ENCODE measurements at places on chromosomes 1 and 21.
A peak's percentile ranks its signal among the peaks of the same experiment; 100 is the strongest.

GRCh38 chr1:63980740-63981407 lies 207.1 kb downstream of the ROR1 start:
- no peak for DNase-seq

DNA sequence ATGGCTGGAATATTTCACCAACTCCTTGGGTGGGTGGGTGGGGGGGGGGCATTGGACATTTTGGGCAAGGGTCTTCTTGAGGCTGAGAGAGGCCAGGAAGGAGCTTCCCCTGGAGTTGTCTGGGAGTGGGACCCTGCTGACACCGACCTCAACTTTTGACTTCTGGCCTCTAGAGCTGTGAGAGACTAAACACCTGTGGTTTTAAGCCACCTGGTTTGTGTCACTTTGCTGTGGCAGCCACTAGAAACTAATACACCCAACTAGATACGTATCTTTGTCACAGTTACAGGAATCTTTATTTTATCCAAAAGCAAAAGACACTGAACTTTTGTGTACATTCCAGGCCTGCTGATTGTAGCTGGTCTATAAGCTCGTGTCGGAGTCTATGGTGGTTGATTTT lies 9.9 kb upstream of the RIPK4 start:
- DNase-seq: no peak

DNA sequence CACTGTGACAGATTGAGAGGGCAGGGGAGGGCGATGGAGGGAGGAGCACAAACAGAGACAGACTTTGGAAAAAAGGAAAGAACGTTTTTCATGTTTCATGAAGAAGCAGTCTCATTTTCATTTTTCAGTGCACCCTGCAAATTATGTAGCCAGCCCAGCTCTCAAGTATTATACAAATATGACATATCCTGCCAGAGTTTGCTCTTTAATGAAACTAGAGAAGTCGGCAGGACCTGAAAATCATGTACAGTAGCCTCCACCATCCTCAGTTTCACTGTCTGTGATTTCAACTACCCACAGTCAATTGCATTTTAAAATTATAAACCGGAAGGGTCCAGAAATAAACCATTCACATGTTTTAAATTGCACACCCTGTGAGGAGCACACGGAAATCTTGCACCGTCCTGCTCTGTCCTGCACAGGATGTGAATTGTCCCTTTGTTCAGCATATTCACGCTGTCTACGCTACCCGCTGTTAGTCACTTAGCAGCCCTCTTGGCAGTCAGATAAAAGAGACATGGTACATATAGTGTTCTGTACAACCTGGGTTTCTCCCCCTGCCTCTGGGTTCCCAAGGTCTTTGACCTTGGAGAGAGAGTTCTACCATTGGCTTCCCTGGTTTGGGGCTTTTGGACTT lies 13.6 kb upstream of the ADARB1 start:
- DNase-seq: no peak

- DNase-seq: no peak
Observed at GRCh38 chr1:154886281-154887015, 16.4 kb upstream of the KCNN3 start.

DNA sequence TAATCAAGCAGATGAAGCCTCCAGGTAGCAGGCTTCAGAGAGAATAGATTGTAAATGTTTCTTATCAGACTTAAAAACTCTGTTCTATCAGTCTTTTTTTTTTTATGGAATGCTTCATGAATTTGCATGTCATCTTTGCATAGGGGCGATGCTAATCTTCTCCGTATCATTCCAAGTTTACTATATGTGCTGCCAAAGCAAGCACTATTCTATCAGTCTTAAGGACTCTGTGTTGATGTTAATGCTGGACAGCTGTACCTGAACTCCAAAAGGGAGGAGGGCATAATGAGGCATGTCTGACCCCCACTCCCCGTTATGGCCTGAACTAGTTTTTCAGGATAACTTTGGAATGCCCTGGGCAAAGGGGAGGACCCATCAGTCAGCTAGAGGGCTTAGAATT lies 66.8 kb upstream of the PRRC2C start:
- DNase-seq: no peak

DNA sequence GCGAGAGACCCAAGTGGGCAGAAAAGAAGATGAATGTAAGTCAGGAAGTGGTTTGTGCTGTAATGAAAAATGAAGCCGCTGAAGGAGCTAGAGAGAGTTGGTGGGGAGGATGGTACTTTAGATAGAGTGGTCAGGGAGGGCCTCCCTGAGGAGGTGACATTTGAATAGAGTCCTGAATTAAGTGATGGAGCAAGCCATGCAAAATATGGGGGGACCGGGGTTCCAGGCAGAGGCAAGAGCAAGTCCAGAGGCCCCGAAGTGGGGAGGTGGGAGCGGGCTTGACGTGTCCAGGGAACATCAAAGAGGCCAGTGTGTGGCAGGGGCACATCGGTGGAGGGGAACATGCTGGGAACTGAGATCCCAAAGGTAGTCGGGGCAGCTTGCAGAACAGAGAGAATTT lies 43.1 kb downstream of the OPRD1 start:
- no peak for DNase-seq

DNA sequence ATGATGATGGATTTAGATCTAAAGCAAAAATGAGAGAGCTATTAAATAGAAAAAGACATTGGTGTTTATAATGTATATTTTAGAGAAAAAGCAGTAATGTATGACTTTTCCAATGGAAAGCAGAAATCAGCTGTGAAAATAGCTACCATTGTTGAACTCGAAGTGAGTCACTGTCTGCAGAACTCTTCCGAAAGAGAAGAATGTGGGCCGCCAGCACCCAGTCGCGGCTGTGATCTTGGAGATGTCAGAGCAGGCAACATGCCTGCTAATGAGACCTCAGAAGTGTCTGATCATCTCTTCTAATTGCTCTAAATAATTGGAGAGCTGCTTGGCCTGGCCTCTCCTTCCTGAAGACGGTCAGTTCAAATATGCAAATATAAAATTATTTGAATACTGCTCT lies 333.6 kb upstream of the RUNX1 start:
- no peak for DNase-seq

DNA sequence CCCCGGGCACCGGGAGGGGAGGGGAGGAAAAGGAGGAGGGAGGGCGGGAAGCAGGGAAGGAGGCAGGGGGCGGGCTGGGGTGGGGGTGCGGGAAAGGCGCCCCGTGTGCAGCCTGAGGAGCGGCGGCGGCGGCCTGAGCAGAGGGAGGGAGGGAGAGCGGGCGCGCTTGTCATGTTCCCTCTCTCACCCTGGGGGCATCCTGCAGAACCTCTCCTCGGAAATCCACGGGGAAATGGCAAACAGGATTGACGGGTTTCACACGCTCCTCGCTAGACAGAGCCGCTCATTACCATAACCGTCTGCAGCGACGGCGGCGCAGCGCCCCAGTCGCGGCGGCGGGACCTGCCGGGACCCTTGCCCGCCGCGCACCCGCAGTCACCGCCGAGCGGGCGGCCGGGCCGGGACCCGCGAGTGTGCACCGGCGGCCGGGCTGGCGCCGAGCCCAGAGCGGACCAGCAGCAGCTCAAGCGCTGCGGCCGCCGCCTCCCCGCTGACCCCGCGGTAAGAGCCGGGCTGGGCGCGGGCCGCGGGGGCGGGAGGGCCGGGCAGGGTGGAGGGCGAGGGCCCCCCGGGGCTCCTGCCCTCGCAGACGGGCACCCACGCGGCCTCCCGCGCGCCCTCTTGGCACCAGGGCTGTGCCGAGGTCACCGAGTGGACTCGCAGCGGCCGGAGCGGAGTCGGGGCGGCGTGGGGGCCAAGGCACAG lies at the start of gene SERTAD4:
TSS of gene SERTAD4 (plus strand) at position 286 of the 705 bp plus-strand sequence. CDS start 5,165 bp downstream, outside the sequence.
- no peak for DNase-seq

- DNase-seq: peak; percentile 42
Observed at GRCh38 chr1:97834899-97835298, 85.9 kb downstream of the DPYD start.

DNA sequence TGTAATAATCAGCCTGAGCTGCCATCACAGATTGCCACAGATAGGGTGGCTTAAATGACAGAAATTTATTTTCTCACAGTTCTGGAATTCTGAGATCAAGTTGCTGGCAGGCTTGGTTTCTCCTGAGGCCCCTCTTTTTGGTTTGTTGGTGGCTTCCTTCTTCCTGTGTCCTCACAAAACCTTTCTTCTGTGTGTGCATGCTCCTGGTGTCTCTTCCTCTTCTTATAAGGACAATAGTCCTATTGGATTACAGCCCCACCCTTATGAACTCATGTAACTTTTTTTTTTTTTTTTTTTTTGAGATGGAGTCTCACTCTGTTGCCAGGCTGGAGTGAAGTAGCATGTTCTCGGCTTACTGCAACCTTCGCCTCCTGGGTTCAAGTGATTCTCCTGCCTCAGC lies 41.0 kb upstream of the F3 start:
- DNase-seq: no peak

- DNase-seq: no peak
Observed at GRCh38 chr1:119656410-119656955, 8.4 kb upstream of the ZNF697 start.

- DNase-seq: no peak
Observed at GRCh38 chr1:220991506-220991905, 112.3 kb downstream of the HLX start.

GRCh38 chr1:176241385-176242015 lies 34.4 kb upstream of the COP1 start:
- DNase-seq: no peak

- no peak for DNase-seq
Observed at GRCh38 chr1:35888255-35888654, 5.2 kb downstream of the AGO1 start.

DNA sequence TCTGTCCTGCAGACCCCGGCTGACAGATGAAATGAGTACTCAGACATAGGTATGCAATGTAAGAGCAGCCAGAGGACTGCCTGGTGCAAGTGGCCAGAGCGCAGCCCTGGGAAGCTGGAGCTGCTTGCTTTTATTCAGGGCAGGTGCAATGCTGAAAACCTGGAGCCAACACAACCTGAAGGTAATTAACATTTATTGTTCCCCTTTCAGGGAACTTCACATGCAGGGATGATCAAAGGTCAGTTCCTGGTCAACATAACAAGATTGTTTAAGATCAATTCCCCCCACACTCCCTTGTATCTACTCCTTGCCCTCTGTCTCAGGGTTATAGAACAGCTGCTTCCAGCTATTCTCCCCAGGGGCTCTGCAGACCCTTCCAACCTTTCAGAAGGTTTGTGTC lies 48.7 kb upstream of the PRELP start:
- no peak for DNase-seq

DNA sequence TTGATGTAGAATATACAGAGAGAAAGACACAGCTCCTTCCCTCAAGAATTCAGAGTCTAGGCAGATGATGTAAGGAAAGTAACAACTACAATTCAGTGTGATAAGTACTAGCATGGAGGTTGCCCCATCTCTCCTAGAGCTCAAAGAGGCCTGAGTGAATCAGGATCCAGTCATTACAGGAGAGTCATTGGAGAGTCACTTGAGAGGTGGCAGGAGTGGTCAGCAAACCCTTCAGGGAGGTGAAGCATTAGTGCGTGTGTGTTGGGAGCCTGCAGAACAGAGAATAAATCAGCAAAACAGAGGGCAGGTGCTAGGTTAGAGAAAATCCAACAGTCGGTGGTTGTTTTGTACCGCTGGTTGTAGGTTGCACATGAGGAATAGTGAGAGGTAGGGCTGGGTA lies 46.1 kb downstream of the GRIK1 start:
- no peak for DNase-seq

DNA sequence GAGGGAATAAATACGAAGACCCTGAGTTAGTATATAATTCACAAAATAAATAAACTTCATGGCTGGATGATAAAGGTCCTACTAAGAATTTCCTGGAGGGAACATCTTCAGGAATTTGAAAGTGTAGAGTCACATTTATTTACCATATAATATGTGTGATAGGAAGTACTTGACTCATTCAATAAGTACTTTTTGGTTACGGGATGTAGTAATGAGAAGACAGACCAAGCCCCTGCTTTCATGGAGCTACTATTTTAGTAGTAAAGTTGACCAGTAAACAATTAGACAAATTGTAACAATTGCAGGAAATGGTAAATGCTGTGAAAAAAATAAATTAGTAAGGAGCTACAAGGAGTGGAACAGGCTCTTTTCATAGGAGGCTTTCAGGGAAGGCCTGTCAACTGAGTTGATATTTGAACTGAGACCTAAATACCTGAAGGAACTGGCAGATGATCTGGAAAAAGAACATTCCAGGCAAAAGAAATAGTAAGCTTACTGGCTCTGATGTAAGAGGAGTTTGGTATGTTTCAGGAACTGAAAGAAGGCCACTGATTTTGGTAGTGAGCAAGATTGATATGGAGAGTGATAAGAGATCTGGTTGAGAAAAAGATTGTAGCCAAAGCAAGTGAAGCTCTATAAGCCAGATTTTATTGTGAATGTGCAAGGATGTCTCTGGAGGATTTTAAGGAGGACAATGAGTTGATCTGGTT lies 36.2 kb downstream of the CAMSAP2 start:
- no peak for DNase-seq

GRCh38 chr1:72896256-72896655 lies 613.9 kb upstream of the NEGR1 start:
- DNase-seq: no peak

GRCh38 chr21:43921571-43921978 lies 56.6 kb downstream of the AGPAT3 start:
- DNase-seq: no peak

DNA sequence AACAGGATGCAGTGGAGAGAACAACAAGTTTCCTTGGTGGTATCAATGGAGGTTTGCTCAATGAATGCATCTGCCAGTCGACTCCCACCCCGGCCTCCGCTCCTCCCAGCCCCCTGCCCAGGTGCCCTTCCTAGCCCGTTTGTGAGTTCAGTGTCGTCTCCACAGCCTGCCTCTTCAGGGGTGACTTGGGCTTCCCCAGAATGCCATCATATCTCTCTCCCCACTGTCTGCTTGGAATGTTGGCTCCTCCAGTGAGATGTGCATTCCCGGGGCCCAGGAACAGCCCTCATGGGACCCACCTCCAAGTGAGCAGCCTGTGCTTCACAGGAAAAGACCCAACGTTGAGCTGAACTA lies 30.5 kb downstream of the MATN1 start:
- no peak for DNase-seq

GRCh38 chr1:22285549-22286396 lies 142.9 kb upstream of the WNT4 start:
- DNase-seq: no peak

- DNase-seq: no peak
Observed at GRCh38 chr21:42226626-42227025, 7.7 kb downstream of the ABCG1 start.

DNA sequence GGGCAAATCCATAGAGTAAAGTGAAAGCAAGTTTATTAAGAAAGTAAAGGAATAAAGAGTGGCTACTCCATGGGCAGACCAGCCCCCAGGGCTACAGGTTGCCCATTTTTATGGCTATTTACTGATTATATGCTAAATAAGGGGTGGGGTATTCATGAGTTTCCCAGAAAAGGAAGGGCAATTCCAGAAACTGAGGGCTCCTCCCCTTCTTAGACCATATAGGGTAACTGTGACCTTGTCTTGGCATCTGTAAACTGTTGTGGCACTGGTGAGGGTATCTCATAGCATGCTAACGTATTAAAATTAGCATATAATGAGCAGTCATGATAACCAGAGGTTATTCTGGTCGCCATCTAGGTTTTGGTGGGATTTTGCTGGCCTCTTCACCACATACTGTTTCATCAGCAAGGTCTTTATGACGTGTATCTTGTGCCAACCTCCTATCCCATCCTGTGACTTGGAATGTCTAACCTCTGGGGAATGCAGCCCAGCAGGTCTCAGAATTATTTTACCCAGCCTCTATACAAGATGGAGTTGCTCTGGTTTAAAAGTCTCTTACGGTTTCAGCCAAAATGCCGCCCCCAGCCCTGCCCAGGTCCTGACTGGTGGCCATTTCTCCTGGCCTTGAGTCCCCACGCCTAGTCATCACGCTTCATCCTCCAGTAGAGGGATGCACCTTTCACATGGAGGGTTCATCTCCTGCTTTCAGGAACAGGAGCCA lies 982 bp upstream of the TRIM17 start:
- DNase-seq: no peak

Measured in NCI-H1436 treated with DMSO at 0.1 percent for 48 hours (cell line).